ENCODE measurements at places on chromosomes 11 and 22.

- no peak for DNase-seq
These were observed 202.8 kb upstream of the MTNR1B start for GRCh38 chr11:92766698-92767097.

DNA sequence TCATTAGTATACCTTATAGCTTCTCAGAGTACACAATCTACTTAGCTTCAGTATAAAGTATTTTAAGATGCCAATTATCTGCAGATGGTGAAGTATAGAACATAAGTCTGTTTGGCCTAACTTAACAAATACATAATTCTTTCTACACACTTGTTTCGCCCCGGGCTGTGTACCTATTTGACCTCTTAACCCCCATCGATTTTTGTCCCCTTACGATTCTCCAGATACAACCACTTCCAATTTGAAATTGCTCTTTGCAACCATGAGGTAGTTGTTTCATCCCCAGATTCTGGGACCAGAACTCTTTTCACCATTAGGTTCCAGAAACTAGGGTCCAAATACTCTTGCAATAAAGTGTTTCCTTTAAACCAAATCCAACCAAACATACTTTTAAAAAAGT lies 10.0 kb upstream of the UPB1 start:
- no peak for DNase-seq

GRCh38 chr11:35404388-35404775 lies 15.0 kb downstream of the SLC1A2 start:
- peak; percentile 28 for DNase-seq

DNA sequence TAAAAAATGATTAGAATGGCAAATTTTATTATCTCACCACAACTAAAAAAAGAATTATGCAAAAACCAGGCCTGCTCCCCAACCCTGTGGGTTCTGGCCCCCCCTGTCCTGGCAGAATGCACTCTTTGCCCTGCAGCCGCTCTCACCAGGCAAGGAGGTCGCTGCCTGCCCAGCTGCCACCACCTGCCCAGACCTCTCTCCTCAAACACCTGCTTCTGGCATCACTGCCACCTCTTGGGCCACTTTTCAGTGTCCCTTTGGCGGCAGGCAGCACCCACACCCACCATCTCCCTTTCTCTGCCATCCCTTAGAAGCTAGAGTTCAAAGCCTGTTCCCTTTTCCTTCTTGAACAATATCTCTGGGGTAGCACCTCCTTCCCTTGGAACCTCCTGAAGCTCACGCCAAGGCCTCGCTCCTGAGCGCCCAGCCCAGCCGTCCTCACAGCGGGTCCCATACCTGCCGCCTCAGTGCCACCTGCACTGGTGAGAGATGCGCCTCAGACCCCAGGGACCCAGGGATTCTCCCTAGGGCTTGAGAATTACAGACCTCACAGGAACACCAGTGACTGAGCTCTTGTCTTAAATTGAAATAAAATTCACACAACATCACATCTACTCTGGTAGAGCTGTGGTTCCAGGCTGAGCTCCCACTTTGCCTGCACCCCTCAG lies 44.6 kb downstream of the SGSM3 start:
- no peak for DNase-seq

- DNase-seq, result no peak
These were observed 23.3 kb downstream of the MICALL1 start for GRCh38 chr22:37929390-37929789.

DNA sequence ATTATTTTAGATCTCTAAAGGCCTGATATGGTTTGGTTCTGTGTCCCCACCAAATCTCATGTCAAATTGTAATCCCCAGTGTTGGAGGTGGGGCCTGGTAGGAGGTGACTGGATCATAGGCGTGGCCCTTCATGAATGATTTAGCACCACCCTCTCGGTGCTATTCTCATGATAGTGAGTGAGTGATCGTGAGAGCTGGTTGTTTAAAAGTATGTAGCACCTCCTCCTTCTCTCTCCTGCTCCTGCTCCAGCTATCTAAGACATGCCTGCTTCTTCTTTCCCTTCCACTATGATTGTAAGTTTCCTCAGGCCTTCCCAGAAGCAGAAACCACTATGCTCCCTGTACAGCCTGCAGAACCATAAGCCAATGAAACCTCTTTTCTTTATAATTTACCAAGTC lies 114.1 kb downstream of the SERGEF start:
- no peak for DNase-seq
